ENCODE measurements at places on chromosomes 13 and 19.

DNA sequence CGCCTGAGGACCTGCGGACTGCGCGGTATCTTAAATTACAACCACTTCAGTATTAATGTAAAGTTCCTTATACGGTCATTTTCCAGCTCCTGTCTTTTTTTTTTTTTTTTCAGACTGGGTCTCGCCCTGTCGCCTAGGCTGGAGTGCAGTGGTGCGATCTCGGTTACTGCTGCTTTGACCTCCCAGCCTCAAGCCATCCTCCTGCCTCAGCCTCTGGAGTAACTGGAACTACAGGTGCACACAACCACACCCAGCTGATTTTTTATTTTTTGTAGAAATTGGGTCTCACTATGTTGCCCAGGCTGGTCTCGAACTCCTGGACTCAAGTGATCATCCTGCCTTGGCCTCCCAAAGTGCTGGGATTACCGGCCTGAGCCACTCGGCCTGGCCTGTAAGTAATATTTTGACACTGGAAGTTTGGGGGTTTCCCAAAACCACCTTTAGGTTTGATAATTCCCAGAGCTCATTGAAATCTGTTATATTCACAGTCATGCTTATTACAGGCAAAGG is 406 bp upstream of the EID2B start:
- no peak for DNase-seq

DNA sequence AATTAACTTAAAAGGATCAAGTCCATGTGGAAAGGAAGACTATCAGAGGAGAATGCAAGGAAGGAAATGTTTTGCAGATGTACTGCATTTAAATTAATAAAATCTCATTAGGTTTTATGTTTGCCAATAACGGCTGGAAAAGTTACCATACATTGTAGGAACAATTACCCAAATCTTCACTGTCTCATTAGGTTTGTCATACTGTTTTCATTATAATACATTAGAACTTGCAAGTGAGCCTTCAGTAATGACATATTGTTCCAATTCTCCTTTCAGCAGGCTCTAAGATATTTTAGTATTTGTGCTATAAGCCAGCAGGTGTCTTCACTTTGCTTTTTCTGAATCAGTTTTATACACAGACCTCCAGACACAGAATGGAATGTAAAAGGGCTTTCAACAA is 661.6 kb upstream of the KLHL1 start:
- DNase-seq = no peak

- no peak for DNase-seq
Measured at GRCh38 chr19:5417495-5418436, 37.5 kb upstream of the ZNRF4 start.

DNA sequence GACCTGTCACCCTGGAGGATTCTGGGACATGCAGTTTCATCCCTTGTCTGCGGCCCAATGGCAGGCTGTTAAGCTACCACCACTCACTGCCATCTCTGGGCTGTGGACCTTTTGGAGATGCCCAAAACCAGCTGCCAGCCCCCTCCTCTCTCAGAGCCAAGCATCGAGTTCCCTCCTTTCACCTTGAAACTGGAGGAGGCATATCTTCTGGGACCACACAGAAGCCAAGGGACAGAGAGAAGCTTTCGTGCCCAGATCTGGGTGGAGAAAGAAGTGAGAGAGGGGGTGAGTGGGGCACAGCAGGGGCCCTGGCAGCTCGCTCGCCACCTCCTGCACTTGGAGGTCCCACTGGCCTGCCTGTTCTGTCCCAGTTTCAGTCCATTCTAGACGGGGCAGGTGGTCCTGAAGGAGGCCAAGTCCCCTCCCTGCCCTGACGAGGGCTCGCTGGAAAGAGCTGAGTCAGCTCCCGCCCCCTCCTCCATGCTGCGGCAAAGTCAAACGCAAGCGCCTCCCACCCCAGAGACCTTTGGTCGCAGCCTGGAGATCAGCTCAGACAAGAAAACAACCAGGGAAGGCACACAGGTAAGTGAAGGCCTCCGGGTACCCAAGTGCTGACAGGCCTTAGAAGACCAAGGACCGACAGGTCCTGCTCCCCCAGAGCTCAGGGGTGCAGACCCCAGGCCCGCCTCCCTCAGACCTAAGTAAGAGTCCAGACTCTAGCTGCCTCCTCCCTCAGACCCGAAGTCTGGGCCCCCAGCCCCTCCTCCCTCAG is 3.8 kb downstream of the BCAT2 start:
- no peak for DNase-seq

GRCh38 chr19:17496337-17496997 is 15.0 kb upstream of the PGLS start:
- DNase-seq = peak; percentile 76

- DNase-seq = peak; percentile 27
Measured at GRCh38 chr13:30895773-30896172, 10.3 kb upstream of the MEDAG start.

DNA sequence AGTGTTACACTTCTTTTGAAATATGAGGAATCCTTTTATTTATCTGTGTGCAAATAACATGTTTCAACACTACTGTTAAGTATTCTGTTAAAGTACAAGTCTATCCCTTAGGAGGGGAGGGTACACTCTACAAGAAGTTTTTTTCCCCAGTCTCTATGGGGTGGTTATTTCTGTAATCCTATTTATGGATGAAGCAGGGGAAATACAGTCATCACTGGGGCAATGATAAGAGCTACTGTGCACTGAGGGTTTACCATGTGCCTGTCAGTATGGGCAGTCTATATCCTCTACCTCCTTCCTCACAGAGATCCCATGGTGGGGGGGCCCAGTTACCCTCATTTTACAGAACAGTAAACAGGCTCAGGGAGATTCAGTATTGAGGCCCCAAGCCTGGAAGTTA is 16.6 kb upstream of the TRIM13 start:
- no peak for DNase-seq

GRCh38 chr19:38683393-38684077 is 36.1 kb downstream of the ACTN4 start:
- peak; percentile 76 for DNase-seq

- no peak for DNase-seq
Measured at GRCh38 chr13:81493144-81493543, 1152.2 kb upstream of the SPRY2 start.

- no peak for DNase-seq
Measured at GRCh38 chr13:92843549-92843948, 383.1 kb upstream of the GPC6 start.

DNA sequence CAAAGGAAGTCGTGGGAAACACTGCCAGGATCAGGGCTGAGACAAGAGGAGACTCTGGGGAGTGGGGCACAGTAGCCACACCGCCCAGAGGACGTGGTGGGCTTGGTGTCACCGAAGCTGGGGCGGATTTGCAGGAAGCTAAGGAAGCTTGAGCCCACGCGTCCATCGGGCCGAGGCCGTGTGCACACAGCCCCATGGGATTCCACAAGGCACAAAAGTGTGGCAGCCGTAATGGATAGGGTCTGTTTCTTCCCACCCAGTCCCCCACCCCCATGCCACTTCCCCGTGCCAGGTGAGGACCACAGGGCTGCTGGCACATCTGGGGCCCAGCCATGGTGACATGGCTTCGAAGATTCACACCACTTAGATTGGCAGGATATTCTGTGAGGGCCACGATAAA is 153.2 kb upstream of the SPACA7 start:
- no peak for DNase-seq

- no peak for DNase-seq
Measured at GRCh38 chr13:33610438-33611120, 207.4 kb upstream of the RFC3 start.

- no peak for DNase-seq
Measured at GRCh38 chr19:56933014-56933705, 92.6 kb upstream of the PEG3 start.

- no peak for DNase-seq
Measured at GRCh38 chr19:10431254-10431942, 11.1 kb downstream of the PDE4A start.

DNA sequence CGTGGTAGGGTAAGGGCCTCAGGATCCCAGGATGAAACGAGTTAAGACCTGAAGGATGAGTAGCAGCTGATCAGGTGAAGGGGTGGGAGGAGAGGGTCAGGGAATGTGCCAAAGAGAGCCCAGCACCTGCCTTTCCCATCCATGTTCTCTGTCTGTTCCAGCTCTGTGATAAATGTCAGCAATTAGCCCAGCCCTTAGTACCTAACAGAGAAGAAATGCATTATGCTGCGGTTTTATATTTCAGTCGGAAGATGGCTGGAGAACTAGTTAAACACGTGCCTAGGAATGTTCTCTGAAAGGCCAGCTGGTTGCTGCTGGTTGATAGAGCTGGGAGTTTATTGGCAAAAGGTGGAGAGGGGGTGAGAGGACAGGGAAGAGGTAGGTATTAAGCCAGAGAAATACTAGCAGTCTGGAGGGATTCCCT is 268.2 kb downstream of the SHISA2 start:
- no peak for DNase-seq

GRCh38 chr13:80305737-80306136 is 35.2 kb downstream of the SPRY2 start:
- no peak for DNase-seq

DNA sequence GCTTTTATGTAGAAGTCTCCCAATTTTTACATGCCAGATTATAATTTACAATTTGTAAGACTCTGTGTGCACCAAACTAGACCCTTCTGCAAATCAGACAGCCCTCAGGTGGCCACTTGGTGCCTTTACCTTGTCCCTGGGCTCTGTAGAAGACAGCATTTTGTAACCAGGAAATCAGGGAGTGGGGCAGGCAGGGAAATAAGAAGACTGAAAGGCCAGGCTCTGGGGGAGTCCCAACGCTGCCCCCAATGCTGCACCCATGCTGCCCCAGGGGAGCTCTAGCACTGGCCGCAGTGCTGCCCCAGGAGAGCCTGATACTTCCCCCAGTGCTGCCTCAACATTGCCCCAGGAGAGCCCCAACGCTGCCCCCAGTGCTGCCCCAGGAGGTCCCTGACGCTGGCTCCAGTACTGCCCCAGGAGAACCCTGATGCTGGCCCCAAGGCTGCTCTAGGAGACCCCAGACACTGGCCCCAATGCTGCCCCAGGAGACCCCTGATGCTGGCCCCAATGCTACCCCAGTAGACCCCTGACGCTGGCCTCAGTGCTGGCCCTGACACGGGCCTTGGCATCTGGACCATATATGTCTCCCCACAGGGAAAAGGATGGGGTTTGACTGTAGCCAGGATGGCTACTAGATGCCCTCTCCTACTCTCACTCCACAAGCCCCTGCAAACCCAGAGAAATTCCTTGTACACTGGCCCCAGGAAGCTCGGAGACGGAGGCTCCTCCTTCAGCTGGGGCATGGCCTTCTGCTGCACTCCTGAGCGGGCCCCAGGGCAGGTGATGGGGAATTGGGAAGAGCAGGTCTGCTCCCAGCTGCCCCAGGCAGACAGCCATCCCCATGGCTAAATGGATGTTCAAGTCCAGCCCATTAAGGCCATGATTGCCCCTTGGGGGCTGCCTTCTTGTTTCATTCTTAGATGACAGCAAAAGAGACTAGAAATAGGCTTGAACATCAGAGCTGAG is 23.6 kb downstream of the VSTM2B start:
- no peak for DNase-seq

DNA sequence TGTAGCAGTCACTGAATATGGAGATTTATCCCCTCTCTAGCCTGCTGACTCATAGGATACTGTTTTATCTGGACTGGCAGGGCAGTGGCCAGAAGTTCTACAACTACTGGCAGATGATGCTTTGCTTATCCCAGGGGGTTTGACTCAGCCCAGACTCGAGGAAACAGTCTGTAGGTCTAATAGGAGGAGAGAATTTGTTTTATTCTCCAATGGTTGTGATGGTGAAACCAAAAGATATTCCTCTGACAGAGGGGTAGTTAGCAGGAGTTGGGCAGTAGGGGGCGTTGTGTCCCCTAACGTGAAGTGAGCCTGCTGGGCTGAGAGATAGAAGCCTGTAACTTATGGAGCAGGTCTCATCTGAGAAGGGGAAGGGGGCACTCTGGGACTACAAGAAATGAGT is 74.9 kb downstream of the WTIP start:
- no peak for DNase-seq

Data from H54 (cell line).